Activated T-helper 1 cell treated with anti-CD3 and anti-CD28 coated beads, Interleukin-2, amount 50 U/mL, for 16 hours (primary cell): ENCODE measurements at places on chromosomes 1 and 21.

- no peak for DNase-seq
Observed at GRCh38 chr1:167703557-167703956, 18.2 kb upstream of the MPZL1 start.

DNA sequence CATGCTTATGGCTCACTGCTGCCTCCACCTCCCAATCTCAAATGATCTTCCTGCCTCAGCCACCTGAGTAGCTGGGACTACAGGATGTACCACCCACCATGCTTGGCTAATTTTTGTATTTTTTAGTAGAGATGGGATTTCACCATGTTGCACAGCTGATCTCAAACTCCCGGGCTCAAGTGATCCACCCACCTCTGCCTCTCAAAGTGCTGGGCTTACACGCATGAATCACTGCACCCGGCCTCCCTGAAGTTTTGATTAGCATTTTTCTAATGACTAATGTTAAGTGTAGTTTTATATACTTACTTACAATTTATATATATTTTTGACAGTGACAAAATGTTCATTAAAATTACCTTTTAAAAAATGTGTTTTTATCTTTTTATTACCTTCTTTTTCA is 41.1 kb downstream of the ZNF678 start:
- no peak for DNase-seq

DNA sequence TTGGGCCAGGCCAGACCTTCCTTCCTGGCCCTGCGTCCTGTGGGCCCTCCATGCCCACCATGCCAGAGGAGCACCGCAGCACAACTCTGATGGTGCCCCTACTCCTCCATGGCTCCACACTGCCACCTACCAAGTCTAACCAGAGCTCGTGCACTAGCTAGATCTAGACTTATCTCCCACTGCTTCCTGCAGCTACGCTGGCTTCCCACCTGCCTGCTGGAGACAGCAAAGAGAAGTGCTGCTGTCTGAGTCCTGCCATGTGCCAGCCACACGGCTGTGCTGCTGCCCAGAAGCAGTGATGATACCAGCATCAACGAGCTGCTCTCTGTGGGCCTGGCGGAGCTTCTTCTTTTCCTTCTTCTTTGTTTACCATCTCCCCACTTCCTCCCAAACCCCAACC is 4.5 kb downstream of the GUCA2B start:
- DNase-seq, result no peak

DNA sequence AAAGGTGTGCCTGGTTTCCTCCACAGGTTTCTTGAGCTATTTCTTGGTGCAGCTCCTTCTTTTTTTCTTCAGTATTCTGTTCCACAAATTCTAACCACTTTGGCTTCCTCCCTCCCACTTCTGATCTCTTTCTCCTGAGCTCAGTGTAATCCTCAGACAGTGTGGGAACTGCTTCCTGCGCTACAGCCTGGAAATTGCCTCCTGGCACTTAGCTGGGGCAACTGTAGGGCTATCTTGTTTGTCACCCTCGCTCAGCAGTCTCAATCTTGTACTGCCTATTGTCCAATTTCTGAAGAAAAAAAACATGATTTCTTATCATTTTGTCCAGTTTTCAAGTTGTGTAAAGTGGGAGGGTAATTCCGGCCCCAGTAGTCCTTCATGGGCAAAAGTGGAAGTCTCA is 24.0 kb upstream of the GALNT2 start:
- no peak for DNase-seq

GRCh38 chr1:45924736-45925135 is 121.3 kb downstream of the MAST2 start:
- no peak for DNase-seq
